MV-4-11 (cell line): ENCODE measurements at places on chromosomes 13 and 19.

DNA sequence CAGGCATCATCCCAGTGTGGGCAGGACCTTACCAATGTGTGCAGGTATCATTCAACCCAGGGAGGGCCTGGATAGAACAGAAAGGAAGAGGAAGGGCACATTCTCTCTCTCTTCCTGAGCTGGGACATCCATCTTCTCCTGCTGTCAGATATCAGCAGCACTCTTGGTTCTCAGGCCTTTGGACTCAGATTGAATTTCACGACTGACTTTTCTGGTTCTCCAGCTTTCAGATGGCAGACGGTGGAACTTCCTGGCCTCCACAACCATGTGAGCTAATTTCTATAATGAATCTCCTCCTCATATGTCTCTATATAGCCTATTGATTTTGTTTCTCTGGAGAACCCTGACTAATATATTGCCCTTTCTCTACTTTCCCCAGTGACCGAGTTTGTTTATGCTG is 77.3 kb downstream of the OLFM4 start:
- DNase-seq = no peak

DNA sequence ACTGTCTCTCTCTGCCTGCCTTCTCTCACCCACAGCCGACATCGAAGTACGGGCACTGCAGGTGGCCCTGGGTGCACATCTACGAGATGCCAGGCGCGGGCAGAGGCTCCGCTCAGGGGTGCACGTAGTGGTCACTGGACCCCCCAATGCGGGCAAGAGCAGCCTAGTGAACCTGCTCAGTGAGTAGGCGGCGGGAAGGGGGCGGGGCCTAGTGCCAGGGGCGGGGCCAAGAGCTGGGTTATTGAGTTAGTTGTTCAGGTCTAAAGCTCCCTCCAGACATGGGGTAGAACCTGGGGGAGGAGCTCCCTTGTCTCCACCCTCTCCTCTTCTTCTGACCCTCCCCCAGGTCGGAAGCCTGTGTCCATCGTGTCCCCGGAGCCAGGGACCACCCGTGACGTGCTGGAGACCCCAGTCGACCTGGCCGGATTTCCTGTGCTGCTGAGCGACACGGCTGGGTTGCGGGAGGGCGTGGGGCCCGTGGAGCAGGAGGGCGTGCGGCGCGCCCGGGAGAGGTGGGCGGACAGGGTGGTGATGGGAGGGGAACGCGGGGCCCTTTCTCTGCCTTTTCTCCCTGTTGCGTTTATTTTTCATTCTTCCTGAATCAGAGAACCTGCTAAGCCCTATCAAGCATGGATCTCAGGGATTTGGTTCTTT is 1.9 kb downstream of the GTPBP3 start:
- no peak for DNase-seq

- DNase-seq = no peak
These were observed 710.5 kb downstream of the DACH1 start for GRCh38 chr13:71156550-71156949.

- no peak for DNase-seq
These were observed 5.5 kb downstream of the MAST3 start for GRCh38 chr19:18102916-18103542.

DNA sequence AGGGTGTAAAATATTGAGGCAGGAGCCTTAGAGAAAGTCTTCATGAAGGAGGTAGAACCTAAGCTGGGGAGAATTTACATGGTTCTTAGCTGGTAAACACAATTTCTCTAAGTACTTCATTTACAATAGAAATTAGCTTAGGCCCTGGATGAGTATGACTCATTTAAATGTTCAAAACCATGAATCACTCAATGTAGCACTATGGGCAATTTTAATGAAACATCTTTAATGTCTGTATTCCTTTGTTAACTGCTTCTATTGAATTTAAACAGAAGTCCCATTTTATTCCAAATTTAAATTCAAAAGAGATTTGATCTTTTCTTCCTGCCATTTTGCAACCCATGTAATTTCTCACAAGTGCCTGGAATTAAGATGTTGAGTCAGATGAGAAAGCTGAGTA is 252.1 kb downstream of the RFC3 start:
- no peak for DNase-seq

- DNase-seq = no peak
These were observed 9.4 kb upstream of the SPC24 start for GRCh38 chr19:11164879-11165406.

DNA sequence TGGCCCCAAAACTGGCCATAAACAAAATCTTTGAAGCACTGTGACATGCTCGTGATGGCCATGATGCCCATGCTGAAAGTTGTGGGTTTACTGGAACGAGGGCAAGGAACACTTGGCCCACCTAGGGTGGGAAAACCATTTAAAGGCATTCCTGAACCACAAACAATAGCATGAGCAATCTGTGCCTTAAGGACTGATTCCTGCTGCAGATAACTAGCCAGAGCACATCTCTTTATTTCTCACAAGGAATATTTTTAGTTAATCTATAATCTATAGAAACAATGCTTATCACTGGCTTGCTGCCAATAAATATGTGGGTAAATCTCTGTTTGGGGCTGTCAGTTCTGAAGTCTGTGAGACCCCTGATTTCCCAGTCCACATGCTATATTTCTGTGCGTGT is 10.3 kb upstream of the ZNF726 start:
- DNase-seq = no peak

GRCh38 chr13:39269411-39269810 is 231.2 kb downstream of the NHLRC3 start:
- DNase-seq = no peak

- DNase-seq = no peak
These were observed 7.1 kb downstream of the YIPF2 start for GRCh38 chr19:10921199-10921909.
